ENCODE measurements at places on chromosomes 13 and 19.
A peak's percentile ranks its signal among the peaks of the same experiment; 100 is the strongest.

GRCh38 chr19:10882108-10882457, 10.7 kb downstream of the CARM1 start:
- no peak for DNase-seq

- no peak for DNase-seq
These were observed 96.2 kb upstream of the VSTM2B start for GRCh38 chr19:29429581-29429980.

GRCh38 chr19:56162258-56162657, 13.6 kb upstream of the GALP start:
- no peak for DNase-seq

DNA sequence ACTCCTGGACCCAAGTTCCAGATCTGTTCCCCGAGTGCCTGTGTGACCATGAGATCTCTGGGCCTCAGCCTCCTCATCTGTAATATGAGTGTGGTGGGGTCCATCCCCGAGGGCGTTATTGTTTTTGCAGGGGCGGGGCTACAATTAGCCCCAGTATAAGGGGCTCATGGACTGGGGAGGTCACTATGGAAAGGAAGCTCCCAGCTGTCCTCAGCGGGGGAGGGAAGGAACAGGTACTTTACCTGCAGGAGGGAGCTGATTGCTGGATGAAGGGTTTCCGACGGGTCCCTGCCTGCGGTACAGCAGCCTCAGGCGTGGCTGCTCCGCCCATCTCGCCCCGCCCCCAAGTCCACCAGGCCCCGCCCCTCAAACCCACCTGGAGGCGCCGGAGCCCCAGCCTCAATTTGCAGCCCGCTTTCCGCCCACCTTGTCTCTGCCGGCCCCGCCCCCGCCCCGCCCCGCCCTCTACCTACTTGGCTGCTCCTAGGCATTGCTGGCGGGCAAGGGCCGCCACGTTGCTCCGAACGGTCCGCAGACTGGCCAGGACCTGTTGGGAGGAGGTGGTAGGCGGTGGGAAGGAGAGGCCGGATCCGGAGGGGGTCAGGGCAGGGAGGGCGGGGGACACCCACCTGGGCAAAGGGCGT, 5.5 kb downstream of the PDE4C start:
- DNase-seq, result no peak

- no peak for DNase-seq
These were observed 17.5 kb downstream of the MAU2 start for GRCh38 chr19:19338082-19338481.

GRCh38 chr19:50314724-50315708, 14.2 kb downstream of the KCNC3 start:
- DNase-seq, result no peak

GRCh38 chr13:26253787-26254582, at the start of gene CDK8:
Gene CDK8 (plus strand): TSS chr13:26254129. CDS start chr13:26254642, 513 bp downstream.
- peak; percentile 81 for DNase-seq

- DNase-seq, result no peak
These were observed 36.4 kb downstream of the EPS15L1 start for GRCh38 chr19:16435238-16435917.

DNA sequence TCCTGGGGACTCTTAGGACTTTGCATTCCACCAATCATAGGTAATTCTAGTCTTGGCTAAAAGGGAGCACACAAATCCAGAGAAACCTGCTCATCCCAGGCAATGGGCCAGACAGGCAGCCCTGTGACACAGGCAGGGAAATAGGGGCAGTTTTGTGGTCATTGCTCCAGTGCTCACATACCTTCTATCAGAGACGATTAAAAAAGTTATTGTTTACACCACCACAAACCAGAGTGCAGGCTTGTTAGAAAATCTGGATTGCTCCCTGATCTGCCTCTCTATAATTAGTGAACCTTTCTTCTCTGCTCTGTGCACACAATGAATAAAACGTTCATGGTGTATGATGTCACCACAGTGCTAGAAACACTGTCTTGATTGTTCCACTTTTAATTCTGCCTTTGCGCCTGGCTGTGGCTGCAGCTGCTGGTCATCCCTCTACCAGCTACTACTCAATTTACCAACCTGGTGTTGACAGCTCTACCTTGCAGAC, 121.6 kb upstream of the SPATA13 start:
- DNase-seq, result no peak

GRCh38 chr13:91889641-91890040, 491.2 kb downstream of the GPC5 start:
- DNase-seq, result no peak

- DNase-seq, result no peak
These were observed 17.4 kb downstream of the UFM1 start for GRCh38 chr13:38366954-38367645.

GRCh38 chr19:39402346-39403300, 4.0 kb upstream of the ZFP36 start:
- peak; percentile 84 for DNase-seq

DNA sequence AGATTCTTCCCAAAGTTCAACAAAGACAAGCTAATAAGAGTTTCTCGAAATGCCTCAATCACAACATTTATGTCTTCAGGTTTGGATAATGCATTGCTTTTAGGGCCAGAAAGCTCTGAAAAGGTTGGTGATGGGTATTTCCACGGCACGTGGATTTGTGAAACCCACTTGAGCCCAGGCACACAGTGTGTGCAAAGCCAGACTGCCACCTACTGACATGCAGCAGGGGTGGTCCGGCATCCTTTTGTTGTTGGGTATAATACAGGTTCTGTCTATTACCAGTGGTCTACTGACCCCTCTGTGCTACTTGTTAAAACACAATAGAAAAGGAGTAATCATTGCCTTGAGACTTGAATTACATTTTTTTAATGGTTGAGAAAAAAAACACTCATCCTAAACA, 225.6 kb downstream of the RAP2A start:
- DNase-seq, result no peak

GRCh38 chr19:3459089-3459881, 21.0 kb downstream of the SMIM24 start:
- no peak for DNase-seq

- no peak for DNase-seq
These were observed 589.3 kb upstream of the ARGLU1 start for GRCh38 chr13:107157271-107157670.

DNA sequence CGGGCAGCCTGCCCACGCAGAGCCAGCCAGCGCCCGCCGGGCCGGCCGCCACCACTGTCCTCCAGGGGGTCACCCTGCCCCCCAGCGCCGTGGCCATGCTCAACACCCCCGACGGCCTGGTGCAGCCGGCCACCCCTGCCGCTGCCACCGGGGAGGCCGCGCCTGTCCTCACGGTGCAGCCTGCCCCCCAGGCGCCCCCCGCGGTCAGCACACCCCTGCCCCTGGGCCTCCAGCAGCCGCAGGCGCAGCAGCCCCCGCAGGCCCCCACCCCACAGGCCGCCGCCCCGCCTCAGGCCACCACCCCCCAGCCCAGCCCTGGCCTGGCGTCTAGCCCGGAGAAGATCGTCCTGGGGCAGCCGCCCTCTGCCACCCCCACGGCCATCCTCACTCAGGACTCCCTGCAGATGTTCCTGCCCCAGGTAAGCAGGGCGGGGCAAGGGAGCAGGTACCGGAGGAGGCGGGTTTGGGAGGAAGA, 32.3 kb upstream of the EHD2 start:
- no peak for DNase-seq

GRCh38 chr13:89955773-89956172, 1391.7 kb upstream of the MIR17HG start:
- DNase-seq, result no peak

DNA sequence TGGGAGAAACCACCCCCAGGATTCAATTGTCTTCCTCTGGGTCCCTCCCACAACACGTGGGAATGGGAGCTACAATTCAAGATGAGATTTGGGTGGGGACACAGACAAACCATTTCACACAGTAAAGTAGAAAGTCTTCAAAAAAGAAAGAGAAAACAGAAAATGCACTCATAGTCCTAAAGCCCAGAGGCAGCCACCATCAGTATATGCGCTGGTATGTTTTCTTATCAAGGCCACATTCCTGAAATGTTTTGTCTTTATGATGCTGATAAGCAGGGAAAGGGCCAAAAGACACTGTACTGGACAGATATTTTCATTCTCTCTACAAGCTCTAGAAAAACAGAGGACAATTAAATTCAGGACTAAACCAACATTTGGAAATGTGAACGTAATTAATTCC, 375.8 kb upstream of the TSHZ3 start:
- no peak for DNase-seq

DNA sequence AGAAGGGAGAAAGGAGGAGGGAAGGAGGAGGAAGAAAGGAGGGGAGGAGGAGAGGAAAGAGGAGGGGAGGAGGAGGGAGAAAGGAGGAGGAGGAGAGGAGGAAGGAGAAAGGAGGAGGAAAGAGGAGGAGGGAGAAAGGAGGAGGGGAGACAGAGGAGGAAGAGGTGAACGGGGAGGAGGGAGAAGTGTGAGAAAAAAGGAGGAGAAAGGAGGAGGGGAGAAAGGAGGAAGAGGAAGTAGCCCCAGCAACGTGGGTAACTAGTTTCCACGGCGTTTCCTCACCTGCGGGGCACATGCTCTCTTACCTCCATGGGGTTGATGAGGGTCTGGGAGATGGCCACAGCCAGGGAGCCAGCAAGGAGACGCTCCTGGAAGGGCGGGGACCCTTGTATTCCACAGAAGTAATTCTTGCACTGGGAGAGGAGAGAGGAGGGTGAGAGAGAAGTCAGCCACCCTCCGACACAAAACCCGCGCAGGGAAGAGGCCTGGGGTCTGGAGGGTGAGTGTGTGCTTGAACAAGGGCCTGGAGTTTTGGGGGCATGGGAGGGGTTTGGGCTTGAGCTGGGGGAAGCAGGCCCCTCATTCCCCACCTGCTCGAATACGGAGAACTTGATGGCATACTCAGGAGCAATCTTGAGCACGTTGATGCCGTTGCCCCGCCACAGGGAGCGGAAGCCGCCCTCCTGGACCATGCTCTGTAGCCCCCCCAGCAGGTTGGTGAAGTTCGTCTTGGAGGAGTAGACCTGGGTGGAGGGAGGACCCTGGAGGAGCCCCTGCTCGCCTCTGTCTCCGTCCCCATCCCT, 3.9 kb downstream of the SLC25A41 start:
- no peak for DNase-seq

DNA sequence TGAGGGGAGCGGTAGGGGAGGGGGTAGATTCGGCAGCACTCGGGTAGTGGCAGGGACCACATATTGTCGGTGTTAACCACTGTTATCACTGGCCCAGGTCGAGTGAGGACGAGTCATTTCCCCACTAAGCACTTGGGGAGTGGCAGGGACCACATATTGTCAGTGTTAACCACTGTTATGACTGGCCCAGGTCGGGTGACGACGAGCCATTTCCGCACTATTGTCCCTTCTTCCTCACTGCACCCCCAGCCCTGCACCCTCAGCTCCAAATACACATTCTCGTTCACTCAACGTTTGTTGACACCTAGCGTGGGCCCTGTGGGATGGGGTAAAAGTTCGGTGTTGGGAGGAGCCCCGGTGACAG, 467 bp upstream of the CLN5 start:
- peak; percentile 64 for DNase-seq

- DNase-seq, result no peak
These were observed 7.3 kb downstream of the ELOF1 start for GRCh38 chr19:11551603-11552235.

DNA sequence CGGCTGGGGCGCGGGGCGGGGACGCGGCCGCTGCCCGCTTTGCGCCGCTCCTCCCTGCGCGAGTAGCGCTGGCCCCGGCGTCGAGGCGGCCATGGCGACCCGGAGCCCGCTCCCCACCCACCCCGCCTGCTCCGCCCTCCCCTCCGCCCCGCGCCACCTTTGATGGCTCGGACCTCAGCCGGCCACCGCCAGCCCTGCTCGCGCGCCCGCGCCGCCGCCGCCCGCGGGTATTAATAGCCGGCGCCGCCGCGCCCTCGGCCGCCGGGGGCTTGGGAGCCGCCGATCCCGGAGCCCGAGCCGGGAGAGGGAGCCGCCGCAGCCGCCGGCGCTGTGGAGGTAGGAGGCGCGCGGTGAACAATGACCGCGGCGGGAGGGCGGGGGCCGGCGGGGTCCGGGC, 261 bp downstream of the FARP1 start:
- no peak for DNase-seq

GRCh38 chr13:49388091-49388635, 55.7 kb downstream of the CAB39L start:
- DNase-seq, result no peak
